Pons (tissue), 1 donor: ENCODE measurements at places on chromosomes 7 and 10.

DNA sequence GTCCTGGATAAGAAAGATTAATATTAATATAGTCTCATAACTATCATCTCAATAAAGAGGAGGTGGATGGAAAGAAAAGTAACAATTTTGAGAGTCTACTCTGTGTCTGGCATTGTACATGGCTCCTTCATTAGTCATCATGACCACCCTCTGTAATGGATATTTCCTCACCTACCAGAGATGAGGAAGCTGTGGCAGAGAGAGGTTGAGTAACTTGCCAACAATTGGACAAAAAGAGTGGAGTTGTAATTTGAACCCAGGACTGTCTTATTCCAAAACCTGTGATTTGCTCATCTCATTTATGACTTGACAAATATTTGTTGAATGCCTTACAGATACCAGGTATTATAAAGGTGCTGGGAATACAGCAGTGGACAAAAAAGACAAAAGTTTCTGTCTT is 2.1 kb upstream of the IDE start:
- no peak for DNase-seq

DNA sequence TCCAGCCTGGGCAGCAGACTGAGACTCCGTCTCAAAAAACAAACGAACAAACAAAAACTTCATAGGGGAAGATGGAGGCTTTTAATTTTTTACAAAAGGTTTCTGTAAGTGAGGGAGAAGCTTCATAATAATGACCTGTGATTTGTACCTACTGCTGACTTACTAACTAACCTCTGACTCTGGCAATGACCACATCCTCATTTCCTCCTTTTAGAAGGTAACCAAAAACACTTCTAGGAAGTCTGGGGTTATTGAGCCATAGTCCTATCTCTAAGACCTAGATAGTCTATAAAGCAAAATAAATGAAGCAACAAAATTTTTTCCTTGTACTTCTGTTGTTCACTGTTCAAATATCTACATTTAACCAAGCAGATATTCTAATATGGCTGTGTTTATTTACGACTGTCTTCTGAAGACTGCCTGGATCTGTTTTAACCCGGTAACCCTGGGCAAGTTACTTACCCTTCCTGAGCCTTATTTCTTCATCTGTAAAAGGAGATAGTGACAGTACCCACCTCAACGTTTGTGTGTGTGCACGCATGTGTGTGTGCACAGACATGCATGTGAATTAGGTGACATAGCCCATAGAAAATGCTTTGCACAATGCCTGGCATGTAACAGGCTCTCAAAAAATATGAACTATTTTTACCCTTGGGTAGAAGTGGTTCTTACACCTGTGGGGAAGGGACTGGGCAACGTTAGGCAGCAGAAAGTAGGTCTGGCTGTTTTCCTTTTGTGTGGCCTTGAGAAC is 30.8 kb upstream of the SMNDC1 start:
- no peak for DNase-seq

DNA sequence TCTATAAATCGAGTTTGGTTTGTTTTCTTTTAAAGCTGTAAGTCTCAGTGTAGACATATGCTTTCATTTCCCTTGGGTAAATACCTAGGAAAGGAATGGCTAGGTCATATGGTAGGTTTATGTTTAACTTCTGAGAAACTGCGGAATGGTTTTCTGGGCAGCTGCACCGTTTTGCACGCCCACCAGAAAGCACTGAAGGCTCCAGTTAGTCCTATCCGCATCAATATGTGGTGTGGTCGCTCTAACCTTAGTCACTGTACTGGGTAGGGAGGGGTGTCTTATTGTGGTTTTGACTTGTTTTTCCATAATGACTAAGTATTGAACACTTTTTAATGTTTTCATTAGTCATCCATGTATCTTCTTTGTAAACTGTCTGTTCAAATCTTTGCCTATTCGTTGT is 279.5 kb upstream of the AKR1E2 start:
- no peak for DNase-seq

DNA sequence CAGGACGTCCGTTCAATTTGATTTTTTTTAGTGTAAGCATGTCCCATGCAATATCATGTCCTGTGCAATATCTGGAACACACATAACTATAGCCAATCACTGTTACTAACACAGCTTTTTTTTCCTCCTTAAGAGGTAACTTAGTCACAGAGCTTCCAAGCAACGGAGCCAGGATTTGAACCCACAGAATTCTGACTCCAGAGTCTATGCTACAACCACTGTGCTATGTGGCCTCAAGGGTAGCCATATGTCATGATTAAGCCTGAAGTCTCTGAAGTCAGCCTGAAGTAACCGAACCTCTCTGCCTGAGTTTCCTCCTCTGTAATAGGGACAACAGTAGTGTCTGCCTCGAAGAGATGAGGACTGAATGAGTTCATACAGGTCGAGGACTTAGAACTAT is 42.2 kb upstream of the TCF7L2 start:
- no peak for DNase-seq

- no peak for DNase-seq
These were observed 972.5 kb downstream of the LRMDA start for GRCh38 chr10:76403912-76404311.

GRCh38 chr7:80468931-80469714 is 42.7 kb downstream of the GNAT3 start:
- DNase-seq = no peak

GRCh38 chr10:33234831-33235237 is 99.6 kb downstream of the NRP1 start:
- no peak for DNase-seq

DNA sequence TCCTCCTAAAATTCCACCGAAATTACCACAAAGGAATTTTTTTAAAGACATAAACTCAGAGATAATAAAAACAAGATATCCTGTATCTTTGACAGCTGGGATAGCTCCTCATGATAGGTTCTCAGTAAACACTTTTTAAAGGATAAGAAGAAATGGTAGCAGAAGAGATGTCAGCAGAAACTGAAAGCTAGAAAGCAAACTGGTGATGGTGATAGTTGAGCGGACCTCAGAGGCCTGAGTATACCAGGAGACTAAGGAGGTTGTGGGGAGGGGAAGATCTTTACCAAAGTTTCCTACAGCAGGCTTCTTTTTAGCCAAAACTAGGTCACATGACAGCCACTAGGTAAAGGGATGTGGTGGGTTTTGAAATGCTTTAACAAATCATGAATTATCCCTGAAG is 22.5 kb downstream of the PCGF5 start:
- no peak for DNase-seq

DNA sequence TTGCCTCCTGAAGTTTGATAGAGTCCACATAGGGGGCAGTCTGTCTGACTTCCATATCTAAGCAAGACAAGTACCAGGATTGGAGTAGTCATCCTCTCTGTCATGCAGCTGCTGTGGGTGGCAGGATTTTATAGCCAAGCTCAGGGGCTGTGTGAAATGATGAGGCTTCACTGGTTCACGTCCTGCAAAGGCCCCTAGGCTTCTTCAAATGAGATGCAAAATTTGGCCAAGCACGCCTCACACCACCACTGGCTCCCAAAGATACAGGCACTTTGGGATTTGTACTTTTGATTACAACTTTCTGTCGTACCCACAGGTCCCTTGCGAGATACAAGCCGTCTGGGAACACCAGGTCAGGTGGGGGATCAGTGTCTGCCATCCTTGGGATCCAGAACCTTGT is 67.1 kb downstream of the WDFY4 start:
- no peak for DNase-seq

- DNase-seq = no peak
These were observed 23.1 kb downstream of the TCAF1 start for GRCh38 chr7:143878884-143879283.

GRCh38 chr7:100200693-100201092 is 19.1 kb upstream of the PVRIG start:
- no peak for DNase-seq

DNA sequence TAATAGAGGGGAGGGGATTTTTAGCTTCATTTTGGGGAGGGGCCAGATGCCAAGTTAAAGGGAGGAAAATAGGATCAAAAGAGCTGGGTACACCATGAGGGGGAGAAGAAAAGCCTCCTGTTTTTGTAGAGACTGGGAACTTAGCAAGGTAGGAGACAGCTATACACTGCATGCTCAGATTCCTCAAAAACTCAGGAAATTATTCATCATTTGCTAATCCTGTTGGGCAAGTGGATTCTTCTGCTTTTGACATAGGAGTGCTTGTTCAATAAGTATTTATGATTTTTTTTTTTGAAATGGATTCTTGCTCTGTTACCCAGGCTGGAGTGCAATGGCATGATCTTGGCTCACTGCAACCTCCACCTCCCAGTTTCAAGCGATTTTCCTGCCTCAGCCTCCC is 73.4 kb downstream of the LYZL2 start:
- DNase-seq = no peak

- no peak for DNase-seq
These were observed 58.4 kb downstream of the ZNF467 start for GRCh38 chr7:149714910-149715471.

GRCh38 chr10:88923520-88923919 is 29.1 kb downstream of the ACTA2 start:
- no peak for DNase-seq

DNA sequence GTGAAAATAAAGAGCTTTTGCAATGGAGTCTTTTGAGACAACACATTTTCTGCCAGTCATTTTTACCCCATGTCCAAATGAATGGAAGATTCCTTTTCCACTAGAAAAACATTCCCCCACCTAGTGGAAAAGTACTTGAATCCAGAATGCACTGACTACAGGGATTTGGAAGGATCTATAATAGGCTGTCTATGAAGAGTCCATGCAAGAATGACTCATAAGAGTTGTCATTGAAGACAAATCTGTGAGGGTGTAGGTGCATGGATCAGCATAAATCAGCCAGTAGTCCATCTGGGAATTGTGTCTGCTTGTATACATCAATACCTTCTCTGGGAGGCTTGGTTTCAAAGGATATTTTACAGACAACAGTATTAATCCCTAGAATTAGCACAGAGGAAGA is 32.5 kb upstream of the TRUB1 start:
- peak; percentile 50 for DNase-seq

GRCh38 chr7:140537750-140538482 is 58.6 kb upstream of the MKRN1 start:
- DNase-seq = no peak

DNA sequence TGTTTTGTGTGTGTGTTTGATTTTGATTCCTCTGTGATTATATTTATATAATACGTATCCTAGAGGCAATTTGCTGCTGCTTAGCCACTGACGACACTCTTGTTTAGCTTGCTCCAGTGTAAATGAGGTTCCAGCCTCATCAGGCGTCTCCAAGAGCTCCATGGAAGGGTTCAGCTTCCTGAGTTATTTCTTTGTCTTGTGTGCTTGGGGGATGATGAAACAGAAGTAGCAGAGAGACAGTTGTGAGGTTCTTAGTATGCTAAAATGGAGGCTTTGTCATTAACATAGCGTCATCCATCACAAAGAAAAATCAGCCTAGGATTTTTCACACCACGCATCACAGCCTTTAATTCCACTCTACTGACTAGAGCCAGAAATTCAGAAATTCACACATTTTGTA is 85.1 kb downstream of the KLF6 start:
- no peak for DNase-seq

- no peak for DNase-seq
These were observed 176.4 kb downstream of the DNAJB6 start for GRCh38 chr7:157513162-157513621.

GRCh38 chr10:191703-192518 is 56.7 kb downstream of the ZMYND11 start:
- DNase-seq = no peak

GRCh38 chr10:92207061-92207460 is 83.8 kb downstream of the CPEB3 start:
- no peak for DNase-seq
